ENCODE measurements at places on chromosomes 6 and 20.

DNA sequence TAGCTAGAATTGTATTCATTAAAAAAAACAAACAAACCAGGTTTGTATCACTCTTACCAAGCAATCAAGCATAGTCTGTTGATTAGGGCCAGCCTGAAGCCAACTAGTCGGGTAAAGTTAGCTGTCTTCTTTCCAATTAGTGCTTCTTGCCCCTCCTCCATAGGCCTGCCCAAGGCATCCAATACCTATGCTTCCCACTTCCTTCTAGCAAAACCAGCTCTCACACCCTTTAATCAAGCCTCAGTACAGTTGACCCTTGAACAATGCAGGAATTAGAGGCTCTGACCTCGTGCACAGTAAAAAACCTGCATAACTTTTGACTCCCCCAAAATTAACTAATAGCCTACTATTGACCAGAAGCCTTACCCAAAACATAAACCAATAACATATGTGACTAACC lies 119.1 kb upstream of the DTNBP1 start:
- no peak for DNase-seq

DNA sequence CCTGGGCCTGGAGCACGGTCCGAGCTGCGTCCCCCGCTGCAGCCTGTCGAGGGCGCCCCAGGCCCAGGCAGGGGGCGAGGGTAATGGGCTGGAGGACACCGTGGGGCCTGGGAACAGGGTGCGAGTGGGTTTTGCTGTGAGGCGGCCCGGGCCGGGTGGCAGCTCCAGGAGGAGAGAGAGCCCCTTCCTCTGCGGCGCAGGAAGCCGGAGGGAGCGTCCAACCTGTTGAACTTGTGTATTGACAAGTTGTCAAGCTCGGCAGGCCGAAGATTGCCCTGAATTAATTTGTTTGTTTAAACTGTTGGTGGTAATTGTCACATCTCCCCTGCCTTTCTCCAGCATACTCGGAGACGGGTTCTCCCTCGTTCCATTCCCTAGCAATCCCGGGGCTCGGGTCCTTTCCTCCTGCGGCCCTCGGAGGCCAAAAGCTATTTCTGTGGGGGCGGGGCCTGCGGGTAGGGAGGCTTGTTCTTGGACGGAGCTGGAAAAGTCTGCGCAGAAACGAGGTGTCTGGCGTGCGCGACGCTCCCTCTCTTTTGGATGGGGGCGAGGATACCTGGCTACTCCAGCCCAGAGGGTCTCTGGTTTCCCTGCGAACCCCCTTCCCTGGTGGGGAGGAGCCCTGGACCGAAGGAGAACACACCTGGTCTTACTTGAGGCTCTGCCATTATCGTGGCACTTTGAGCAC lies 9.9 kb downstream of the NR2E1 start:
- no peak for DNase-seq

GRCh38 chr6:4105980-4106536 lies 27.1 kb upstream of the FAM217A start:
- DNase-seq: no peak

- no peak for DNase-seq
Measured at GRCh38 chr6:130744576-130745366, 82.4 kb upstream of the SMLR1 start.

- no peak for DNase-seq
Measured at GRCh38 chr20:37566590-37567330, 39.1 kb upstream of the BLCAP start.

- DNase-seq: no peak
Measured at GRCh38 chr6:108638993-108639392, 78.3 kb downstream of the FOXO3 start.

GRCh38 chr6:145602726-145603326 lies 132.5 kb downstream of the EPM2A start:
- no peak for DNase-seq

GRCh38 chr20:44187772-44188709 lies 1.1 kb upstream of the JPH2 start:
- peak; percentile 30 for DNase-seq

GRCh38 chr6:127956260-127956888 lies 55.5 kb upstream of the THEMIS start:
- no peak for DNase-seq

- peak; percentile 49 for DNase-seq
Measured at GRCh38 chr20:49446808-49447207, 35.7 kb downstream of the KCNB1 start.

- DNase-seq: no peak
Measured at GRCh38 chr6:164216368-164216767, 801.9 kb downstream of the QKI start.

- no peak for DNase-seq
Measured at GRCh38 chr20:51452091-51452613, 90.4 kb downstream of the NFATC2 start.

- no peak for DNase-seq
Measured at GRCh38 chr6:168662301-168662936, 221.4 kb downstream of the SMOC2 start.

DNA sequence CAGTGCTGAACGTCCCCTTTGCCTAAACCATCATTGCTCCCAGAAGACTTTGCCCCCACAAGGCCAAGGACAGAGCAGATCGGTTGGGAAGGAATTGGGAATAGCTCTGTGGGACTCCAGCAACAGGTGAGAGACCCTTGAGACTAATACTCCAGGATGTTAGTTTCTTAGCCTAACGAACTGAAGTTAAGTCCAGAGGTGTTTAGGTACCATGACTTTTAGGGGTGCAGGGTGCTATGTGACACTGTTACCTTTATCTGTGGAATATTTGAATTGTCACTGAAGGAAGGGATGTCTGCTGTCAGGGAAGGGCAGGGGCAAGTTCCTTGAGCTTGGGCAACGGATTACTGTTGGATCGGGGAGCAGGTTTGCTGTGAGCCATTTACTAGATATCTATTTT lies 1.9 kb downstream of the BLCAP start:
- DNase-seq: no peak

DNA sequence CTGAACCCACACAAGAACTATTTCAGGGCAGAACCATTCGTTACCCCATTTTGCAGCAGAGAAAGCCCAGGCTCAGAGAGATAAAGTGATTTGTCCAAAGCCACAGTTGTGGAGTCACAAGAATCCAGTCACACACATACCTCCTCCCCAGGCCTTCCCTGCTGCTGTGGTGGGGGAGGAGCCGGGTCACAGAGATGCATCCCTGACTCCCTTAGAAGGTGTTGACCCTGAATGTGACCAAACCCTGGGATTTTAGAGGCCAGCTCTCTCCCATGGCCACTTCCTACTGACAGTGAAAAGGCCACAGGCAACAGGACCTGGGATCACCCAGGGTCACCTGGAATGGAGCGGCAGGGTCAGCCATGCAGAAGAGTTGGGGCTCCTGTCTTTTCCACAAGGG lies 48.6 kb downstream of the CHMP4B start:
- no peak for DNase-seq

DNA sequence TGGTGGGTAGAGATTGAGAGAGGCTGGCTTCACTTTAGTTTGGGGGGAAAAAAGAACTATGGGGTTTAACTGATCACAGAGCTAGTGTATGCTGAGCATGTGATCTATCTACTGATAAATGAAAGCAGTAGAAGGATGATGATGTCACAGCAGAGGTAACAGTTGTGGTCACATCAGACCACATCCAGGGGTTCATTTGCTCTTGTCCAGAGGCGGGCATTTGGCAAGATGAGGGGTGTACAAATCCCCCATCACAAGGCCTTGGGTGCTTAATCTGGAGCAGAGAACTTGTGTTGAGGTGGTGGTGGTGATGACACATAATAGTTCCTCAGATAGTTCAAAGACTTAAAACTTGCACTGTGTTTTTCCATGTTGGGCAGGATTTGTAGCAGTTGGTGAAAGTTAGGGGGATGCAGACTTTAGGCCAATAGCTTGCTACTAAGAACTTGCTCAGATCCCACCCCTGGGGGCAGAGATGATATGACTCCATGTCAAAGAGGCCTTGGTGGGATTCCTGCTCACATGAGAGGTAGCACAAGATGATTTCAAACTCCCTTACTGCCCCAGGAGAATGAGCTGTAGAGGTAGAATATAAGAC lies 63.4 kb downstream of the PRDM1 start:
- DNase-seq: no peak

DNA sequence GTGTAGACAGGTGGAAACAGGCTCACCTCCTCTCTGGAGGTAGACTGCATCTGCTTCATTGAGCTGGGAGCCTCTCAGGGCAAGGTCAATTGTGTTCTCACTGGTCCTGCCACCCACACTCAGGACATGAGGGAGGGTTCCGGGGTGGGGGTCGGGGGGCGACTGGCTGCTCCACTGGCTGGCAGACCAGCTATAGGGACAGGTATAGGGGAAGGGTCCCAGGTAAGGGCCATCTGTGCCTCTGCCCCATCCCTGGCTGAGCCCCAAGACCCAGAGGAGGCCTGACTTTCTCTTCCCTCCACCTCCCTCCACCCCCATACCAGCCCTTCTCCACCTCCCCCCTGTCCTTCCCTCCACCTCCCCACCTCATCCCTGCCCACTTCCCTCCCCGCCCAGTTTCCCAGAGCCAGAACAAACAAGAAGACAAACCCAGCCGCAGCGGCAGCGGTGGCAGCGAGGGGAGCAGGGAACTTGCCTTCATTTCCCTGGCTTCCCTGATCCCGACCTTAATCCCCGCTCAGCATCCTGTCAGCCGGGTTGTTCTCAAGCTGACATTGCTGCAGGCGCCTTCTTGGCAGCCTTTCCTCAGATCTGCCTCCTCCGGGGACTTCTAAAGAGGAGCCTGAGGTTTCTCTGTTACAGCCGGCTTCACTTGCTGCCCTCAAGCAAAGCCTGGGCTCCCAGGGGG lies 18.3 kb upstream of the FOXP4 start:
- DNase-seq: no peak

GRCh38 chr6:157611406-157611805 lies 211.6 kb upstream of the SNX9 start:
- DNase-seq: no peak

DNA sequence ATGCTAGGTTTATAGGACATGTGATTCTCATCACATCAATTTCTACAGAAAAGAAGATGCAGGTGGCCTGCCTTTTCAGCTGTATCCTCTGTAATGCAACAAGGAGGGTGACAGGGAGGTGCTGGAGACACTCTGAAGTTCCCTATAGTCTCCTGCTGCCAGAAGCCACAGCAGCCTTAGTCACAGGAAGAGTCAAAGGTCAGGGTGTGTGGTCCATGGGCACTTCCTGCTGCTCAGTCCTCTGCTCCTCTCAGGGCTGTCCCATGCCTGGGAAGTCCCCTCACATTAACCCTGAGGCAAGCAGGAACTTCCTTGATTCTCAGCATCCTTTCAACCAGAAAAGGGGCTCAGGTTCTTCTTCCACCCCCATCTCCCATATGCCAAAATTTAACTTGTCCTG lies 144.8 kb upstream of the FOXA2 start:
- DNase-seq: peak; percentile 19

All from H4 (cell line).